ENCODE measurements at places on chromosomes 6 and 20. TPM values are rescaled to one million over a fixed set of nuclear protein-coding genes. Genes with fewer than 3 reads are reported as not detected.

WFDC5 gene
- total RNA-seq = not detected

MPIG6B gene
- not detected for total RNA-seq

TFB1M gene
- 25.6 TPM for total RNA-seq

GRCh38 chr6:119200512-119201175 lies 122.2 kb upstream of the FAM184A start:
- no peak overlapping the region for H3K4me3 ChIP-seq
- H3K36me3 ChIP-seq = no peaks in the 10 kb centered on the region
- DNase-seq = no peak
- no peaks in the 10 kb centered on the region for H3K27me3 ChIP-seq

DNA sequence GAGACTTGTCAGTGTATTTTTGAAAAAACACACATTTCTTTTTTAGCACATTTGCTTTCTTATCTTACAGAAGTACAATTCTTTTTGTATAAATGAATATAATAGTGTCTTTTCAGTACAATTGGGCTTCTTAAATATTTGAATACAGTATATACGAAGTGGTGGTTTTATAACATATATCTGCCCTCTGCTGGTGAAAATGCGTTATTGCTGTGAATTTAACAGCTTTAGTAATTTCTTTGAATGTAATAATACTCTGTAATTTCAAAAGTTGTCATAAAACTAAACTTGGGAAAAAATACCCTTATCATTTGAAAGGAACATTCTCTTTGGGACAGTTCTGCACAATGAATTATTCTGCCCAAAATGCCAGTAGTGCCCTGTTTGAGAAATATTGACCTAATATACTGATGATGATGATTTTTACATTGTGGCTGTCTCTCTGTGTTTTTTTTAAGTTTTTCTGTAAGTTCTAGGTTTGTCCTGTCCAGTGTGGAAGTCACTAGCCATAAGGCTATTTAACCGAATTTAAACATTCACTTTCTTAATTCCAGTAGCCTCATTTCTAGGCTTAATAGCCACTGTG lies 19.0 kb downstream of the SMAP1 start:
- no peaks in the 10 kb centered on the region for H3K36me3 ChIP-seq
- H3K4me3 ChIP-seq = no peak overlapping the region
- H3K27me3 ChIP-seq = no peaks in the 10 kb centered on the region
- H3K27ac ChIP-seq = no peak overlapping the region
- H3K4me1 ChIP-seq = peaks cover 13% of the 10 kb centered on the region

- no peaks in the 10 kb centered on the region for H3K27me3 ChIP-seq
- H3K4me1 ChIP-seq = peaks cover 63% of the 10 kb centered on the region
- peak; percentile 90 for DNase-seq
These were observed 294.3 kb upstream of the BMP2 start for GRCh38 chr20:6473197-6473596.

DNA sequence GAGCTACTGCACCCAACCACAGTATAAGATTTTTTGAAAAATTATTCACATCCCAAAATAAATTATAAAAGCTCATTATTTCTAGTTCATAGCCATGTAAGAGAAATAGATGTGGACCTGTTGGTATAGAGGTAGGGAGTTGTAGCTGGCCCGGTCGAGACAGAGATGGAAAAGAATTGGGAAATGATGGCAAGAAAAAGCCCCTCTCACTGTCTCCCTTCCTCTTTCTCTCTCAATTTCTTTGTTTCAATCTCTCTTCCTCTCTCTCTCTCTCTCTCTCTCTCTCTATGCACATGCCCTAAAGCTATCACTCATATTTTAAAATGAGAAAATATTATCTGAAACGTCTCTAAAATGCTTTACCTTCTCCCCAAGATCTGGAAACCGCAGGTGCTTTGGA lies 80.7 kb upstream of the CD83 start:
- no peak overlapping the region for H3K27ac ChIP-seq
- no peaks in the 10 kb centered on the region for H3K36me3 ChIP-seq
- H3K4me3 ChIP-seq = no peak overlapping the region
- H3K4me1 ChIP-seq = peaks cover 22% of the 10 kb centered on the region
- no peak for DNase-seq

- DNase-seq = no peak
- no peaks in the 10 kb centered on the region for H3K4me1 ChIP-seq
- no peak overlapping the region for H3K27ac ChIP-seq
- no peaks in the 10 kb centered on the region for H3K36me3 ChIP-seq
- no peak overlapping the region for H3K4me3 ChIP-seq
- H3K27me3 ChIP-seq = no peaks in the 10 kb centered on the region
These were observed 146.1 kb downstream of the LMBRD1 start for GRCh38 chr6:69650703-69651102.

- DNase-seq = no peak
- no peak overlapping the region for H3K4me3 ChIP-seq
- H3K27ac ChIP-seq = no peak overlapping the region
- no peaks in the 10 kb centered on the region for H3K4me1 ChIP-seq
- H3K36me3 ChIP-seq = no peaks in the 10 kb centered on the region
- peaks cover 97% of the 10 kb centered on the region for H3K27me3 ChIP-seq
These were observed 21.3 kb upstream of the SYNDIG1 start for GRCh38 chr20:24448170-24448569.

- DNase-seq = no peak
- peaks cover 13% of the 10 kb centered on the region for H3K4me1 ChIP-seq
- H3K27ac ChIP-seq = 0 out of 2 replicates have a peak overlapping the region, but pooled peaks have one; percentile 26
- peak overlapping the region; percentile 33 for H3K4me3 ChIP-seq
These were observed 695.2 kb downstream of the QKI start for GRCh38 chr6:164109770-164110140.
